NCI-H2081 (cell line): ENCODE measurements at places on chromosomes 12 and 14.

DNA sequence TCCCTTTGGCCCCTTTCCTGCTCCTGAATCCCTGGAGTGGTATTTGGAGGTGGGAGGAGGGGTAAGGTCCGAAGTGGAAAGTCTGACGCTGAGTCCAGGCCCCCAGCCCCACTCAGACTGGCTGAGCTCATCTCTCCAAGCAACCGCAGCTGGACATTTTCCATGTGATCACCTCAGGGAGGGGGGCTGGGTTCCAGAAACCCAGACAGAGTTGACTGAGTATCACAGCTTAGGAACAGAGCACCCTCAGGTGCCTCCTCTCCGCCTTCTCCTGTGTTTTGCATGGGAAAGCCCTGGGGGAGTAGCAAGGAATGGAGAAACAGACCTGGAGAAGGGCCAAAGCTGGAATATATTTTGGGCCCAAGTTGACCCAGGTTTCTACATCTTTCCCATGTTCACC is 8.0 kb upstream of the ITGA5 start:
- no peak for DNase-seq

DNA sequence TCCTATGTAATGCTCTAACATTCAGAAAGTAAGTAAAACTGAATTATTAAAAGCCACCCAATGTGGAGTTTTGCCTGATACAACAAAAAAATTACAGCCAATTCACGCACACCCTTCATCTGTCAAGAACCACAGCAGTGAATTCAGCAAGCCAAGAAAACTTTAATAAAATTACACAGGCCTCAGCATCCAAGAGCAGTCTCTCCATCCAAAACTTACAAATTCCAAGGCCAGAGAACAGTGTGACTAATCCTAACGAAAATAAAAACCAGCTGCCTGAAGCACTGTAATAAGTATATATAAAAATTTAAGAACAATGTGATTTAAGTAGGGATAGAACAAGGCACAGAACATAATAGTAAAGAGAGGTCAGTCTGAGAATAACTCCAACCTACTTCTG is 54.2 kb downstream of the SIX6 start:
- DNase-seq = no peak

DNA sequence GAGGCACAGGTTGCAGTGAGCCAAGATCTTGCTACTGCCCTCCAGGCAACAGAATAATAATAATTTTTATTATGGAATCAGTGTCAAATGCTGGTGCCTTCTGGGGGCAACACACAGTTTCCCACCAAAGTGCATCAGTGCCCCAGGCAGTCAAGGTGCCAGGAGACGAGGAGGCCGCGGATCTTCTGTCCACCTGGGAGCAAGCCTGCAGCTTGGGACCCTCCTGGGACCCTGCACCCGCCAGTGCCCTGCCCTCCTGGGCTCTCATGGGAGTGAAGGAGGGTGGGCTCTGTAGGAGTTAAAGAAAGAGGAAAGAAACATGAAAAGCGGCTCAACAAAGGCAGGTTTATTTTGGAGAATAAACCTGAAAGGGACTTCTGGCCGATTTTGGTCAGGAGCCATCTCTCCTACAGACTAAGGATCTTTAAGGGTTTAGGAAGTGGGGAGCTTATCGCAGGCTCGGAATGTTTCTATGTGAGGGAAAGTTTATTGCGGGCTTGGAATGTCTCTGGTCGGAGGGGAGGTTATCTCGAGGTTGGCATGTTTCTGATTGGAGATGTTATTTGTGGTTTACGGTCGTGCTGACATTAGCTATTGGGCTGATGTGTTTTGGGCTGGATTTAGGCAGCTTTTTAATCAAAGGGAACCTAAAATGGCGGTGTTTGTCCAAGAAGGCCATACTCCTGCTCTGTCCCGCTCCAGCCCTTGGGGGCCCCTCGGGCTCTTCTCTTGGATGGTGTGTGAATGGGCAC is 1.1 kb upstream of the ASPG start:
- DNase-seq = no peak

GRCh38 chr12:26153421-26154154 is 28.8 kb upstream of the BHLHE41 start:
- no peak for DNase-seq

- DNase-seq = no peak
Measured at GRCh38 chr12:81080431-81080983, 2.6 kb downstream of the ACSS3 start.

DNA sequence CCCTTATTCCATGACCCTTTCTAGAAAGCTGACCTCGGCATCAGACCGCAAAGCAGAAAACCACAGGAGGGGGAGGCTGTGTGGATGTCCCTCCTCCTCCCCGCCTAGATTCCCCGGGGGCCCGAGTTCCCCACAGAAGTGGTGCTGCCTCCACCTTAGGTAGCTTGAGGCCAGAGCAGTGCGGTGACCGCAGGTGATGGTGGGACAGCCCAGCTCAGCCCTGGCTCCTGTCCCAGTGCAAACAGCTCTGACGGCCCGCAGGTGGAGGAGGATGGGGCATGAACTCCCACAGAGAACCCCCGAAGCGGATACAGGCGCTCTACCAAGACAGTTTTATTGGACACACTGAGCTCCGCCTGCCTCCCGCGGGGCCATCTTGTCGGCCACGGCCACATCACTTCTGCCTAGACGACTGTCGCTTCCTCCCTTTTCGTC is 19.5 kb downstream of the ARL6IP4 start:
- no peak for DNase-seq

GRCh38 chr12:115833704-115834103 is 443.8 kb downstream of the MED13L start:
- no peak for DNase-seq

DNA sequence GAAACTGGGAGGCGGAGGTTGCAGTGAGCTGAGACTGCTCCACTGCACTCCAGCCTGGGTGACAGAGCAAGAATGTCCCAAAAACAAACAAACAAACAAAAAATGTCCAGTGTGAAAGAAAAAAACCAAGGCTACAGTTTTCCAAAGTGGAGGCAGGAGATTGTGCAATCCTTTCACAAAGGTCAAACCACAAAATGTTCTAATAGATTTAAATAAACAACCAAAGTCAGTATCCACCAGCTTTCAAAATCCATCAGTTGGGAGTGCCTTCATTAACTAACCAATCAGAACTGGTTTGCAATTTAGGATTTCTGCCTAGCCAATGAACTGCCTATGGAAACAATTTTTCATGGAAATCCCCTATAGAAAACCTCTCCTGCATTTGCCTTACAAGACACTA is 52.3 kb upstream of the TRIM9 start:
- DNase-seq = no peak

GRCh38 chr12:77189458-77189857 is 124.1 kb upstream of the E2F7 start:
- no peak for DNase-seq

GRCh38 chr12:3551976-3552725 is 61.1 kb downstream of the PRMT8 start:
- DNase-seq = no peak

DNA sequence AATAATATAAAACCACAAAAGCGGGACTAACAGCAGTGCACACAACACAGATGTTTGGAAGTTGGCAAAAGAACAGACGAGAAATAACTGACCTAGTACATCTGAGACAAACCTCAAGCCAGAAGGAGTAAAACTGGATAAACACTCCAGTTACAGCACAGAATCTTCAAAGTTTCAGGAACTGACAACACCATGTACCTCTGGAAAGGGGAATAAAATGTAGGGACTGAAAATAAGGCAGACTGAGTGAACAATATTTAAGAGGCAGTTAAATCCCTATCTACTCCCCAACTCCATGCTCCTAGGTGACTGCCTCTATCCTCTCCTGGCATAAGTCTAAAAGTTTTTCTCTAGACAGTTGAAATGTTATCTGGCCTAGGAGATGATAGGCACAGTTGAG is 57.9 kb downstream of the ZFYVE21 start:
- DNase-seq = no peak

DNA sequence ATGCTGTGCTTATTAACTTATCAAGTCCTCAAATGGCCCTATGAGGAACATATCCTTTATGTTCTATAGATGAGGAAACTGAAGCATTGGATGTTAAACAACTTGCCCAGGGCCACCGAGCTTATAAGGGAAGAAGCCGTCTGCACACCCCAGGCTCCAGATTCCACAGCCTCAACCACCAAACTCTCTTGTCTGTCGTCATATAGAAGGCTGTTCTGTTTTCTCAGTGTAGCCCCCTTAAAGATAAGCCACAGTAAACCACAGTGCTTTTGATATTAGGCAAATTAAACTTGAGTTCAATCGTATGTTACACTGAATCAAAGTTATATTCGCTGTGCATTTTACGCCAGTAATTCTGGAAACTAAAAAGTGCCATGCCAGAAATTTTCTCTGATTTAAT is 116.7 kb downstream of the PRKCH start:
- no peak for DNase-seq

- no peak for DNase-seq
Measured at GRCh38 chr14:91857614-91858013, 9.7 kb downstream of the TC2N start.

DNA sequence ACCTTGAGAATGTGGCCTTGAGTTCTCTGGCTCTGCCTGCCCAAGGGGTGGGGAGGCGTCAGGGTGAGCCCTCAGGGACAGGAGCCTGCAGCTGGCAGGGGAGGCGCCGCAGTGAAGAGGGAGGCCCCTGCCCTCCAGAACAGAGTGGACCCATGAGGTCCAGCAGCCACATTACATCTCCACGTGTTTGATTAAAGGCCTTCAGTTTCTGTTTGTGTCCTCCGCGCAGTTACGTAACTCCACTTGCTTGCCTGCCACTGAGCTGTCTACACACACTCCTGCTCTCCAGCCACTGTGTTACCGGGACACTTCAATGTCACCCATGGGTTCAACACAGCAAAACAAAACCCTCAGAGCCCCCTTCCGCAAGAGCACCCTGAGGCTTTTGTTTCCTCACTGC is 70.4 kb downstream of the CHGA start:
- DNase-seq = no peak

- no peak for DNase-seq
Measured at GRCh38 chr14:100019156-100019744, 46.0 kb upstream of the EVL start.

DNA sequence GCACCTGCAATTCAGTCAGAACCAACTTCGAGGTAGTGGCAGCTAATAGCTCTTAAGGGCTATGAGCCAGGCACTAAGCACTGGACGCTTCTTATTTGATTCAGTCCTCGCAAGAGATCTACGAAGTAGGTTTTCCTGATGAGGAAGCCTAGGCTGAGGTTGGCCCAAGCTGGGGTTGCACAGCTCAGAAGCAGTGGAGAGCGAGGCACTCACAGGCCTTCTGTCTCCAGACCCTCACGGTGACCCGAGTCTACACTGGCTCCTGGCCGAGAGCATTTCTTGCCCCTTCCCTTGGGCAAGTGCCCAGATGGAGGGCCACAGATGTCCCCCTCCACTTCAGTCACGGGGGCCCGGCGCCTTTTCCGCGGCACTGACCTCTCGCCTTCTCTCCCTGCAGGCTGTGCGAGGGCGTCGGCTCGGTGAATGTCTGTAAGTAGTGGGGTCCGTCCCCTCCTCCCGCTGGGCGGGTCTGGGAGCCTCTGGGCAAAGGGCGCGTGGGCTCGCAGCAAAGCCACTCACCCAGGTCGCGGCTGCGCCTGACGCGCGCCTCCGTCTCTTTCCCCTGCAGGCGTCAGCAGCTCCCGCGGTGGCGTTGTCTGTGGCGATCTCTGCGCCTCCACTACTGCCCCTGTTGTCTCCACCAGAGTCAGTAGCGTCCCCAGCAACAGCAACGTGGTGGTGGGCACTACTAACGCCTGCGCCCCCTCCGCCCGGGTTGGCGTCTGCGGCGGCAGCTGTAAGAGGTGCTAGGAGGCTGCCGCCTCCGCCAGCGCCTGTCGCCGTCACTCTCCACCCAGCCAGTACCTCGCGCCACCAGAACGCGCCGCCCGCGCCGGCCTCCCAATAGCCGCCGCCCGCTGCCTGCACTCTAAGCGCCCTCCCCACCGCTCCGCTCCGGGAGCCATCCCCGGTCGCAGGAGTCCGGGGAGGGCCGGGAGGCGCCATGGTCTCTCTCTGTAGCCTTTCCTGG is 13.1 kb downstream of the KRT83 start:
- peak; percentile 25 for DNase-seq

DNA sequence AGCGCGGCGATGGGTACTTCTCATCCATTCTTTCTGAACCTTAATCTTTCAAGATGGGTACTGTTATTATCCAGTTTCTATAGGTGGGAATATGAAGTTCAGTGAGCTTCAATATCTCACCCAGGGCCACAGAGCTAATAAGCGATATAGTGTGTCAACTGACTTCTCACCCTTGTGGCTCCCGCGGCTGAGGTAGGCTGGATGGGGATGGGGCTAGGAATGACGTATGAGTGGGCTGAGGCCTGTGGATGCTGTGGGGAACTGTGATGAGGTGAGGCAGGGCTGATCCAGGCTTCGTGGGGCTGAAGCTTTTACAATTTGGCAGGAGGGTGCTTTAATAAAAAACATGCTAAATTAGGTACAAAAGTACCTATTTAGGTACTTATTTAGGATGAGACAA is 32.9 kb upstream of the ATP23 start:
- DNase-seq = no peak

DNA sequence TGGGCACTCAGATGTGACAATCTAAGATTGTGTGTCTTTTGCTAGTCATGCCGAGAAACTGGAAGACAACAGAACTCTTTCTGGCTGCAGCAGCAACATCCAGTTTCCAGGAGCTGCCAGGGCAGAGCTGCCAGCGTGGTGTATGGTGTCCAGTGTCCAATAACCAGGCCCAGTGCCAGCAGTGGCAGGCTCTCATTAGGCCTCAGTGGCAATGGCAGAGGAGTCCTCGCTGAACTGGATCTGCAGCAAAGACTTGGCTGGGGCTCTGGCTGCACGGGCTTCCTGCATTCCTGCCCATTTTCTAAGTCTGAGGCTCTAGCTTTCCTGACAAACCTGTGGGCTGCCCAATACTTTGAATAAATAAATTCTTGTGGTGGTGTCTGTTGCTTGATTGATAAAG is 26.2 kb upstream of the PPM1A start:
- DNase-seq = no peak

GRCh38 chr12:64992641-64993040 is 128.5 kb downstream of the WIF1 start:
- DNase-seq = no peak

DNA sequence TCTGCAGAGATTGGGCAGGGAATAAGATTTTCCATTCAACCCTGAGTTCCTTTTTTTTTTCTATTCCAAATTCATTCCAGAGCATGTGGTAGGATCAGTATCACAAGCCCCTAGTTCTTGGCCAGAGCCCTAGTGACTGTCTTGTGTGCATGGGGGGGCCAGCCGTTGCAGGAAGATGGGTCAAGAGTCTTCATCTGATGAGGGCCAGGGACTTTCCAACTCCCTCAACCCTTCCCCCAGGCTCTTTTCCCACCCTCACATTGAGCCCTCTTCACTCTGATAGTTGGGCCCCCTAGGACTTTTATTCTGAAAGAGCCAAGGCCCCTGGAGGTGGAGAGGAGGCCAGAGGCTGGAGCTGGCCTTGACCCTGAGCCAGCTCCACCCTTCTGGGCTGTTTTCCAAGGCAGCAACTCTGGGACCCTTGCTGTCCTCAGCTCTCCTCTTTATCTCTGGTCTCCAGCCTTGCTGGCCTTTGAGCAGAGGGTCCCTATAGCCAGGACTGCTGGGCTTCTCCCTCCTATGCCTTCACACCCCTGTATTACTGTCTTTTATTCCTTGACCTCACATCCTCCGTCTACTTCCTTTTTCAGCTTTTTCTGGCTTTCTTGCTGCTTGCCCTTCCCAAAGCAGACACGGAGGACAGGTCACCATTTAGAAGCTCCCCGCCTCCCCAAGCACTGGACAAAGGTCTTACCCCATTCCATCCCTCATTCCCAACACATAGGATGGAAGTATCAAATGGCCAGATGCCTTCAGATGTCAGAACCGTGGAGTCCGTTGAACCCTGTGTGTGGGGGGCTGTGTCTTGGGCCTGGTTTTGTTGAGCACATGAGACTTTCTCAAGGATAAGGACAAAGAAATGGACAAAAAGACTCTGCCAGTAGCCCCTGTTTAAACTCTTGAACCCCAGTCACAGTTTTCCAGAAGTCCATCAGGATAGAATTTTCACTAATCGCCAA is 5.6 kb downstream of the RBP5 start:
- no peak for DNase-seq
